ENCODE measurements at places on chromosomes 2 and 18.

- DNase-seq = no peak
Measured at GRCh38 chr2:28370354-28370753, 22.3 kb upstream of the FOSL2 start.

- no peak for DNase-seq
Measured at GRCh38 chr2:36921984-36922383, 44.4 kb downstream of the STRN start.

- no peak for DNase-seq
Measured at GRCh38 chr18:12043811-12044210, 49.8 kb upstream of the ANKRD62 start.

GRCh38 chr2:143264851-143265250 lies 135.6 kb downstream of the ARHGAP15 start:
- DNase-seq = no peak

GRCh38 chr2:84486441-84487115 lies 27.5 kb upstream of the SUCLG1 start:
- no peak for DNase-seq

GRCh38 chr18:13543811-13544732 lies 182.3 kb downstream of the FAM210A start:
- DNase-seq = peak; percentile 58

DNA sequence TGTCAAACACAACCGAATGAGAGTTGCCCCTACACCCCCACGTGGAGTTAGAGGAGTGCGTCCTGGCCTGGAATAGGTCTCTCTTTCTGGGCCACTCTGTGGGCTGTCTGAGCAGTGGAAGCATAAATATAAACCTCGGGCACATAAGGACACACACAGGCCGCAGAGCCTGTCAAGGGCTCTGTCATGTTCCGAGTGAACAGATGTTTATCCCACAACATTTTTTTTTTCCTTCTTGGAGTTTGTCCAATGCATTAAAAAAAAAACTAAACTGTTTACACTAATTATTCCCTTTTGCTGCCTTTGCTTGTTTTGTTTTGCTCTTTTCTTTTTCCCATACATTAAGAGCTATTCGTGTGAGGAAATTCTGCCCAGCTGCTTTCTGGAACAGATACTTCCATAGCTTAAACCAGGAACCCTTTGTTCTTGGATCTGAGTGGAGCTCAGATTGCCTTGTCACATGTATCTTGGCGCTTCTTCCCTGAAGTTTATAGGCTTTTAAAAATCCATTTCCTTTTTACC lies 228.3 kb upstream of the FOSL2 start:
- peak; percentile 30 for DNase-seq

- no peak for DNase-seq
Measured at GRCh38 chr2:88692187-88692586, 714 bp downstream of the RPIA start.

- no peak for DNase-seq
Measured at GRCh38 chr2:157866202-157866601, 9.9 kb downstream of the ACVR1 start.

DNA sequence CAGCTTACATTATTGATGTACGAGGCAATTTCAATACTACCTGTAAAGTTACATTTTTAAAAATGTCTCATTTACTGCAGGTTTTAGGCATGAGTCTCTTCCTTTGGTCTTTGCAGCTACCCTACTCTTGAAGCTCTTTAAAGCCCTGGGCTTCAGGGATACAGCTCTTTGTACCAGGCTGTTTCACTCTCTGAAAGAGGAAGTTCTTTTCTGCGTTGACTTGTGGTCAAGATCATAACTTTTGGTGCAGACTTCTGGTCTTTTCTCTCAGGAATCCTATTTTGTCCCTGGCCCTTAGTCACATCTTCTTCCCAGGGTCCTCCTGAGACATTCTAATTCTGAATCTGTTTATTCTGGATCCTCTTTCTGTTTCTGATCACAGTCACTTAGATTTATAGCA lies 16.6 kb upstream of the HRH4 start:
- DNase-seq = no peak

DNA sequence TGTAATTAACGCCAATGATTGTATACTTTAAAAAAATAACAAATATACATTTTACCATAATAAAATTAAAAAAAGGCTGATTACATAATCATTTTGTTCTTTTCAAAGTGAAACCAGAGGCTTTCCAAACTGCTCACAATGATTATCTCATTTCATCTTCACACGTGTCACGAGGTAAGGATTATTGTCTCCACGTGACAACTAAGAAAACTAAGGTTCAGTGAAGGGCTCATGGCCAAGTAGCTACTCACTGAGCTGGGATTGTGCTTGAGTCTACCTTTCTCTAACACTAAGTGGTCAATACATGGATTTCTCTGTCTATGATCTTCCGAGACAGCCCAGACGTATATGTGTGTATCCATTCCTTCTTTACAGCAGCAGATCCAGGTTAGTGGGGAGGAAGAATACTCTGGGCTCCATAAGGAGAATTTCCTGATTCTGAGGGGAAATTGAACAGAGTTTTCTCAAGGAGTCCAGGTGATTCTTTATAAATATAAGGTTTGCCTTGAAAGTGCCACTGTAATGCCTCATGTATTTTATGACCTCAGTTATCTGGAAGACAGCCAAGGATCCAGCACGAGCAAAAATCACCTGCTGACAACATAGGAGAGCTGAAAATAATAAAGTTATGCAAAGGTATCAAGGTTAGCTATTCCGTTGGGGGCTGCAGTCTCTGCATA lies 25.6 kb upstream of the ACSL3 start:
- DNase-seq = no peak

DNA sequence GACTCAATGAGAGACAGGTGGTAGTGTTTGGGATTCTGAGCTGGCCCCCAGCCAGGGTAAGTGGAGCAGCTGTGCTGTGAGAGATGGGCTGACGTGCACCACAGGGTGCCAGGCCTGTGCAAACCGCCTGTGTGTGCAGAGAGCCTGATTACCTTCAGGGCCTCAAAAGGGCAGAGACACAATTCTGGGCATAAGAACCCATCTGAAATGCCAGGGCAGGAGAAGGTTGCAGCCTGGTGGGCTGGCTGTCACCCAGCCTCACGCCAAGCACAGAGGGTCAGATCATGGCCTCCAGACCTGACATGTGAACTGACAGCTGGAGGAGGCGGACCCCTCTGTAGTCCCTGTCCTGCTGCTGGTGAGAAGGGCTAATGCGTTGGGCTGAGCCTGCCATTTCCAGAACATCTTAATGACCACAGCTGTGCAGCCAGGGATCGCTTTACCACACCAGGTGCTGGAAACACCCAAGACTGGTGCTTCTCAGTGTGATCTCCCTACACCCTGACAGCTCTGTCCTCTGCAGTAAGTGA lies 100.9 kb downstream of the ARL4C start:
- no peak for DNase-seq

DNA sequence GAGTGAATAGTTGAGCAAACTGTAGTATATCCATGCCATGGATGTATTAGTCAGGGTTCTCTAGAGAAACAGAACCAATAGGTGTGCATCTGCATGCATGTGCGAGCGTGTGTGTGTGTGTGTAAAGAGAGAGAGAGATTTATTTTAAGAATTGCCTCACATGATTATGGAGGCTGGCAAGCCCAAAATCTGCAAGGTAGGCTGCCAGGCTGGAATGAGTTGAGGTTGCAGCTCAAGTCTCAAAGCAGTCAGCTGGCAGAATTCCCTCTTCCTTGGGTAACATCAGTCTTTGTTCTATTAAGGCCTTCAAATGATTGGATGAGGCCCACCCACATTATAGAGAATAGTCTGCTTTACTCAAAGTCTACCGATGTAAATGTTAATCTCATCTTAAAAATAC lies 187.8 kb downstream of the ANAPC1 start:
- no peak for DNase-seq

DNA sequence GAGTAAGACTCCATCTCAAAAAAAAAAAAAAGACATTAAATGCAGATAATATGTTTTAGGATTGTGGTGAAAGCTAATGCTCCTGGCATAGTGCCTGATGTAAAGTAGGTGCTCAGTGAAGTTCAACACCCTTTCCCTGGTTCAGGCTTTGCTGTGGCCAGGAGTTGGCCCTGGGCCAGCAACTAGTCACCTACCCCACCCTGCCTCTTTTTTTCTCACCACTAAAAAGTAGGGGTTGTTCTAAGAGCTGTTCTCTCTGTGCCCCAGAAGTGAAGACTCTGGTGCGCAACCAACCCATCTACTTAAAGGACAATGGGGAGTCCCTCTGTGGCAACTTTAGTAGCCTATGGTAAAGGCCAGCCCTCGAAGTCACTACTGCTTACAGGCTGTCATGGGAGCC lies 75.9 kb downstream of the DNMT3A start:
- DNase-seq = no peak

DNA sequence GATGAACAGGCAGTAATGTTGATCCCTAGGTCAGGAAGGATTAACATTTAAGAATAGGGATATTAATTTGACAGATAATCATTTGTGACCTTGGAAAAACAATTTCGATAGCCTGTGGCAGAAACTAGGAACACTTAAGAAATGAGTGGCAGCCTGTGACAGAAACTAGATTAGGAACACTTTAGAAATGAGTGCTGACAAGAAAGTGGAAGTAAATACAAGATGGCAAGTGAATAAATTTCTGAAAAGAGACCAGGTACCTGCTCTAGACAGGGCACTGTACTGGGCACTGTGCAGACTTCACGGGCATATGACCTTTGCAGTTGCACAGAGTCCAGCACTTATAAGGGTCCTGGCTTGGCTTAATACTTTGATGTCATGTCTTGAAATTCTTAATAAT lies 5.5 kb upstream of the HNRNPA3 start:
- no peak for DNase-seq

GRCh38 chr2:207188626-207189419 lies 23.1 kb upstream of the KLF7 start:
- DNase-seq = no peak

GRCh38 chr2:101972621-101973434 lies 18.9 kb upstream of the IL1R2 start:
- no peak for DNase-seq

DNA sequence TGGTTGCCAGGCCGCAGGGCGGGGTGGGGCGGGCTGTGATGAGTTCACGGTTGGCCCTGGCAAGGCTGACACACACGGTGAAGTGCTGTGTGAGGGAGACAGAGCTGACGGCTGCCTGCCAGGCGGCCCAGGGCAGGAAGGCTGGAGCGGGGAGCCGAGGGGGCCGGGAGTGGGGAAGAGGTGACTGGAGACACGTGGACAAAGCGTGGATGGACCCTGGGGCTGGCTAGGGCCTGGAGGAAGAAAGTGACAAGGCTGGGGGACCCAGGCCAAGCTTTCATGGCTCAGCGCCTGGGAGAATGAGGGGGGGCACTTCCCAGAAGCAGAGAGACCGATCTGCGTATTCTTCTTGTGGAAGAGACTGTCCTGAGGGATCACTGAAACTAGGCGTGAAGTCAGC lies 123.2 kb downstream of the DYSF start:
- peak; percentile 41 for DNase-seq

GRCh38 chr18:524466-524865 lies 24.0 kb upstream of the COLEC12 start:
- DNase-seq = no peak

DNA sequence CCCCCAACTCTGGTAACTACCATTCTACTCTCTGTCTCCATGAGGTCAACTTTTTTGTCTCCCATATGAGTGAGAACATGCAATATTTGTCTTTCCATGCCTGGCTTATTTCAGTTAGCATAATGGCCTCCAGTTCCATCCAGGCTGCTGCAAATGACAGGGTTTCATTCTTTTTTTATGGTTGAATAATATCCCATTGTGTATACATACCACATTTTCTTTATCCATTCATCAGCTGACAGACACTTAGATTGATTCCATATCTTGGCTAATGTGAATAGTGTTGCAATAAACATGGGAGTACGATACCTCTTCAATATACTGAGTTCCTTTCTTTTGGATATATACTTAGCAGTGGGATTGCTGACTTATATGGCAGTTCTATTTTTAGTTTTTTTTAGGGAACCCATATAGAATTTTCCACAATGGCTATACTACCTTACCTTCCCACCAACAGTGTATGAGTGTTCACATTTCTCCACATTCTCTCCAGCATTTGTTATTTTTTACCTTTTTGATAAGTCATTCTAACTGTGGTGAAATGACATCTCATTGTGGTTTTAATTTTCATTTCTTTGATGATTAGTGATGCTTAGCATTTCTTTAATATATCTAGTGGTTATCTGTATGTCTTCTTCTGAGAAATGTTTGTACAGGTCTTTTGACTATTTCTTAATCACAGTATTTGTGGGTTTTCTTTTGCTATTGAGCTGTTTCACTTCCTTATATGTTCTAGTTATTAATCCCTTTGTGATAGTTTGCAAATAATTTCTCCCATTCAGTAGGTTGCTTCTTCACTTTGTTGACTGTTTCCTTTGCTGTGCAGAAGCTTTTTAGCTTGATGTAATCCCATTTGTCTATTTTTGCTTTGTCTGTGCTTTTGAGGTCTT lies 112.2 kb downstream of the SRBD1 start:
- no peak for DNase-seq

DNA sequence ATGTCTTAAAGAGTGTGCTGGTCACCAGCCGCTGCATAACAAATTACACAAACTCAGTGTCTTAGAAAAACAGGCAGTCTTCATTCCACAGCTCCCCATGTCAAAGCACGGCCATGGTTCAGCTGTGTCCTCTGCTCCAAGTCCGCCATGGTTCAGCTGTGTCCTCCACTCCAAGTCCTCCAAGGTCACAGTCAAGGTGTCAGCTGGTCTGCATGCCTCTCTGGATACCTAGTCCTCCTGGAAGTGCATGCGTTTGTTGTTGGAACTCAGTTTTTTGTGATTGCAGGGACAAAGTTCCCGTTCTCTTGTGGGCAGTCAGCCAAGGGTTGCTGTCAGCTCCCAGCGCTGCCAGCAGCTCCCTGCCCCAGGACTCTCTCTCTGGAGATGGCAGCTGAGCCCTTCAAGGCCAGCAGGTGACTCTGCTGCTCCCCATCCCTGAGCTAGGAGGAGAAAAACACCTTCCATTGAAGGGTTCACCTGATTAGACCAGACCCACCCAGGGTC lies 304.0 kb upstream of the MYT1L start:
- DNase-seq = no peak

DNA sequence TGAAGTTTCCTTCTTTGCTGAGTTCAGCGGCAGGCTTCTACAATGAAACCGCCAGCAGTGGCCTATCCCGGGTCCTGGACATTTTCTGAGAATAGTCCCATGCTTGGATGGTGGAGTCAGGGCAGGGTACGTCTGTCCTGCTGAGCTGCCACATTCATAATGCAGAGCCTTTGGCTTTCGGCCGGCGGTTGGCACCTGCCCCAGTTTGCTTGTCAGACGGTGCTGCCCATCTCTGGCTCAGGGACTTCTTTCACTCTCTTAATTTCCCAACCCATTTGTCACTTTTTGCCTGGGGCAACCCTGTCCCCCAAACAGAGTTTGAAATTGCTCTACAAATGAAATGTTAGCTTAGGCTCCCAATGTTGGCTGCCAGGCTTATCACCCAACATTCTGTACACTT lies 57.2 kb downstream of the SOX11 start:
- peak; percentile 73 for DNase-seq

- no peak for DNase-seq
Measured at GRCh38 chr2:88549616-88550292, 77.5 kb downstream of the EIF2AK3 start.

DNA sequence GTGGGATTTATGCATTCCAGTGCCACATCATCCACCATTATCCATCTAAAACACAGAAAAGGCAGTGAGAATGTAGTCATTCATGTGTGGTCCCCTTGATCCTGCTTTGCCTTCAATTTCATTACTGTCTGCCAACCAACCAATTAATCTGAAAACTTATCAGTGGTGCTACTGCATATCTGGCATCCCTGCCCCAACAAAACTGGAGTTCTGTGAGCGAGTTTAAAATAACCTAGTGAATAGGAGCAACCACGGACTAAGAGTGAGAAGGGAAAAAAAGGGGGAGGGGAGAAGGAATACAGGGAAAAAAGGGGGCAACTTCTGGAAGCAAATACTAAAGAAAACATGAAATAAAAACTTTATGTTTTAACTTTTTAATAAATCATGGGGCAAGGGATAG lies 42.2 kb downstream of the SLC8A1 start:
- no peak for DNase-seq
